ENCODE measurements at places on chromosomes 13 and 19. TPM values are rescaled to one million over a fixed set of nuclear protein-coding genes. Genes with fewer than 3 reads are reported as not detected.

- DNase-seq: no peak
- no peaks in the 10 kb centered on the region for H3K27me3 ChIP-seq
- no peak overlapping the region for H3K27ac ChIP-seq
- H3K4me3 ChIP-seq: no peak overlapping the region
- peaks cover 2% of the 10 kb centered on the region for H3K4me1 ChIP-seq
- no peaks in the 10 kb centered on the region for H3K36me3 ChIP-seq
These were observed 6.7 kb upstream of the KATNAL1 start for GRCh38 chr13:30314069-30314468.

DNA sequence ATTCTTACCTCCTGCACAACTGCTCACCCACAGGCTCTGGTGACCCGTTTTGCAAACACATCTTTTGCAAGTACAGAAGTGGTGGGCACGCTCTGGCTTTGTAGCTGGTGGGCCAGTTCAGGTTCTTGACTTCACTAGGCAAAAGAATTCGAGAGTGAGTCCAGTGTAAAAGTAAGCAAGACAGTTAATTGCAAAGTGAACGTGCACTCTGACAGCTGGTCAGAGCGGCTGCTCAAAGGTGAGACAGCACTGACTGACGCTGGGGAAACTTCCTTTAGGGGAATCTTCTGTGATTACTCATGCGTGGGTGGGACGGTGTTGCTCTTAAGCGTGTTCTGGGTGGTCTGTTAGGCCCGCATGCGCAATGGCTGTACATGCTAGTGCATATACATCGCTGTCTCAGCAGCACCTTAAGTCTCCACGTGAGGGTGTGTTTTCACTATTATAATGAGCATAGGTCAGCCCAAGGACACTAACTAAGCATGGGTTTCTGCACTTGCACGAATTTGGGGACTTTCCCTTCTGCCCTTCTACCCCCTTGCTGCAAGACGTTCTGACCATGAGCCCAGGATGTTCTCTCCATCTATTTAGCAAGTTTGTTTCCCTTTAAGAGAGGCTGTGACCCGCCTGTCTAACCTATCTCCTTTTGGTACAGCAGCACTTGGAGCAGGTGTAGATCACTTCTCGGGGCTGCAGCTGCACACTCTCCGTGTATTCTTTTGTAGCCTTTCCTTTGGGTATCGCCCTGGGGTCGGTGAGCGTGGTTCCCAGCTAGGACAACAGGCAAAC is 30.2 kb upstream of the CD33 start:
- H3K4me1 ChIP-seq: no peaks in the 10 kb centered on the region
- H3K27me3 ChIP-seq: no peaks in the 10 kb centered on the region
- no peak overlapping the region for H3K4me3 ChIP-seq
- DNase-seq: no peak
- no peak overlapping the region for H3K27ac ChIP-seq

DNA sequence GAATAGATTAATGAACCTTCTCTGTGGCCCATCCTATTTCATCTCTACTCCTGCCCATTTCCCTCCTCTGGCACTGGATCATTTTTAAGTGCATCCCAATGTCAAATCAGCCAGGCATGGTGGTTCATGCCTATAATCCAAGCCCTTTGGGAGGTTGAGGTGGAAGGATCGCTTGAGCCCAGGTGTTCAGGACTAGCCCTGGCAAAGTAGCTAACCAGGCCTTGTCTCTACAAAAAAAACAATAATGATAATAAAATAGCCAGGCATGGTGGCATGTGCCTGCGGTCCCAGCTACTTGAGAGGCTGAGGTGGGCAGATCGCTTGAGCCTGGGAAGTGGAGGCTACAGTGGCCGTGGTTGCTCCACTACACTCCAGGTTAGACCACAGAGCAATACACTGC is 517.0 kb downstream of the MYO16 start:
- H3K4me1 ChIP-seq: no peaks in the 10 kb centered on the region
- no peak overlapping the region for H3K27ac ChIP-seq
- no peaks in the 10 kb centered on the region for H3K36me3 ChIP-seq
- no peak overlapping the region for H3K4me3 ChIP-seq

Gene ZIC2
- not detected for polyA plus RNA-seq

Gene ATP8B3
- polyA plus RNA-seq: 2.3 TPM
